ENCODE measurements at places on chromosomes 1 and 21.

GRCh38 chr1:225522588-225523262 is 94.9 kb upstream of the LBR start:
- no peak for DNase-seq

DNA sequence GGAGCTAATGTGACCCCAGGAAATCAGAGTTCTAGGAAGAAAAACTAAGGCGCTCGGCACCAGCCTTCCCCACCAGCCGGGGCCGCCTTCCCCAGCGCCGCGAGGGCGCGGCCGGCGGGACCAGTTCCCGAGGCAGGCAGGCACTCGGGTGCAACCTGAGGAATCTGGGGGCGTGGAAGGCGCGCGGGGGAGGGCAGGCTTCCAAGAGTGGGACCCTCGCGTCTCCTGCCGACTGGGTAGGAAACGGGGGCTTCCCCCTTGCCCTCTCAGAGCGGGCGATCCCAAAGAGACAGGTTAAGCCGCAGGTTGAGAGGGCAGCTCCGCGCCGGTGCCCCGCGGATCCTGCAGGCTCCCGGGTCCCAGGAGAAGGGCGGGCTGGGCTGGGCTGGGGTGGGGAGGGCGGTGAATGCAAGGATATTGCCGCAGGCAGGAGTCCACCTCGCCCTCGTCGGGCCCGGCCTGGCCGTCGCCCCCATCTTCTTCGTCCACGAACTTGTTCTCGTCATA is 431 bp downstream of the ARPC5 start:
- DNase-seq, result no peak

DNA sequence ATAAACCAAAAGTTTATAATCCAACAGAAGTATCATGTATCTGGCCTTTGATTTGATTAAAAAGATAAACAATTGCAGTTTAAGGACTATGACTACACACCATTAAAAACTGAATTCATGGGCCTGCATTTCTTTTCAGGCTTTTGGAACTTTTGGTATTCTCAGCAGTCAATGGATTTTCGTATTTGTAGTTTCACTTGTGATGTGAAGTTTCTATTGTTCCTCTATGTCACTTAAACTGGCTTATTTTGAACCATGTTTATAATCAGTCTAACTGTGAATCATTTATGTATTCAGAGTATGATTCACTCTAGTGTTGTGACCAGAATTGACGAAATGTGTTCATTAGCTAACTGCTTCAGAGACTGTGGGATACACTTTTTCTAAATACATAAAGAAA is 132.9 kb downstream of the COQ8A start:
- DNase-seq, result no peak

- DNase-seq, result no peak
Observed at GRCh38 chr1:31238986-31239613, 587 bp downstream of the NKAIN1 start.

- DNase-seq, result no peak
Observed at GRCh38 chr21:23401278-23401677, 2206.0 kb downstream of the MRPL39 start.

DNA sequence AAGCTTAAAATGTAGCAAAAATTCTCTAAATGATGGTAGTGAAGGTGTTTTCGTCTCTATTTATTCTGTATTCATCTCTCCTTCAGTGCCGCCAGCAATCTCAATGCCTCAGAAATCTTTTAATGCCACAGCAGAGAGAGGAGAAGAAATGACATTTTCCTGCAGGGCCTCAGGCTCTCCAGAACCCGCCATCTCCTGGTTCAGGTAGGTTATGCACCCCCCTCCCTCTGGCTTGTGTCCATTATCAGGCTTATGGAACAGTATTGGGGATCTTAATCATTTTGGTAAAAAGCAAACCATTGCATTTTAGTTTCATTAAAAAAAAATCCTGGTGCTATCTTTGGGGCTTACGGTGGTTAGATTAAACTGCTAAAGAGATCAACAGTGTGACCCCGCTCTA is 326.1 kb downstream of the NCAM2 start:
- DNase-seq, result no peak

DNA sequence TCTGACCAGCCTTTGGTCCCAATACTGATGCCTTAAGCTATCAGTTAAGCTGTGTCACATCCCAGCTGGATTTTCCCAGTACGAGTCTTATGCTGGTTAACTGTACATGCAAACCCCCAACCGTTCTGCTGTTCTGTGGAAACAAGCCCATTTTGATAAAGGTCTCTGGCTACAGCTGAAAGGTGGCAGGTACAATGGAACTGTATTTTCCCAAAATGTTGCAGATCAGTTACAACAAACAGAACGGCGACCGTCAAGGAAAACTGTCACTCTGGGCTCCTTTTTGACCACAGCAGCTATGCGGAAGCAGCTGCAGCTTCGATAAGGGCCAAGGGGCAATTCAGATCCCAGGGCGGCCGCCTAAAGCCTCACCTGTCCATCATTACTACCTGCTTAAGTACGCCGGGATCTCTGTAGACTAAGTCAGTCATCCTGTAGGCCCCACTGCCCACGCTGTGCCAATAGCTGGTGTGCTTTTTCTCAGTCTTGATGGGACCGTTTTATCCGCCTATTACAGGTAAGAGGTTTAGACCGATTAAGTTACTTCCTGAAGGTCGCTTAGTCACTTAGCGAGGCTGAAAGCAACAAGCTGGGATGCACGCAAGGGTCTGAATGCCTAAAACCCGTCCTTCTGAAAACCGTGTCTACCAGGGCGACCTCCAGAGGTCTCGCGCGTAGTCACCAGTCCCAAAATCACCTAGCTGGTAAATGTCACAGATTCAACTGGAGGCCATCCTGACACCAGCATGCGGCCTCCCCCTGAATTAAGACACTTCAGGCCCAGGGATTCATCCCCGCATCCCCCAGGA is 11.1 kb upstream of the RAB42 start:
- peak; percentile 60 for DNase-seq

- peak; percentile 24 for DNase-seq
Observed at GRCh38 chr1:175154629-175155472, 37.7 kb downstream of the KIAA0040 start.

DNA sequence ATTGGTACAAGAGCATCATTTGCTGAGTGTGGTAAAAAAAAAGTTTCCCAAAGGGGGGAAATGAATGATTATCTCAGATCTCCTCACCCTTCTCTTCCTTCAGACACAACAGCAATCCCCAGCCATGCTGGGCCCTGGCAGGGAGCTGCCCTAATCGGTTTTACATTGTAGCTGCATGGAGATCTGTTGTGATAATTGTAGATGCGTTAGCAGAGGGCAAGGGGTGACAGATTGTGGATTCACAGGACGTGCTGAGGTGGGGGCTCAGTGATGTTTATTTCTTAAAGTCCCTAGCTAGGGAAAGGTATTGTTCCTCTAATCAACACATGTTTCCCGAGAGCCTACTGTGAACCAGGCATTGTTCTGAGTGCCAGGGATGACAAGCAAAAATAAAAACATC is 304.1 kb downstream of the PBX1 start:
- DNase-seq, result no peak

GRCh38 chr1:44218503-44219300 is 5.4 kb downstream of the DMAP1 start:
- DNase-seq, result no peak

DNA sequence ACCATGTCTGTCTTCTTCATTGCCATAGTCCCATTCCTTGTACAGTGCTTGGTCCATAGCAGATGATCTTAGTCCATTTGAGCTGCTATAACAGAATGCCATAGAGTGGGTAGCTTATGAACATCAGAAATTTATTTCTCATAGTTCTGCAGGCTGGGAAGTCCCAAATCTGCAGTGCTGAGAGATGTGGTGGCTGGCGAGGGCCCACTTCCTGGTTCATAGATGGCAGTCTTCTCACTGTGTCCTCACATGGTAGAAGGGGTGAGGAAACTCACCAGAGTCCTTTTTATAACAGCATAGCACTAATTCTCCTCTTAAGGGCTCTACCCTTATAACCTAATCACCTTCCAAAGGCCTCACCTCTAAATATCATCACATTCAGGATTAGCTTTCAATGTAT is 23.1 kb upstream of the RAP1A start:
- DNase-seq, result no peak

GRCh38 chr1:9822897-9823692 is 670 bp downstream of the CLSTN1 start:
- no peak for DNase-seq

DNA sequence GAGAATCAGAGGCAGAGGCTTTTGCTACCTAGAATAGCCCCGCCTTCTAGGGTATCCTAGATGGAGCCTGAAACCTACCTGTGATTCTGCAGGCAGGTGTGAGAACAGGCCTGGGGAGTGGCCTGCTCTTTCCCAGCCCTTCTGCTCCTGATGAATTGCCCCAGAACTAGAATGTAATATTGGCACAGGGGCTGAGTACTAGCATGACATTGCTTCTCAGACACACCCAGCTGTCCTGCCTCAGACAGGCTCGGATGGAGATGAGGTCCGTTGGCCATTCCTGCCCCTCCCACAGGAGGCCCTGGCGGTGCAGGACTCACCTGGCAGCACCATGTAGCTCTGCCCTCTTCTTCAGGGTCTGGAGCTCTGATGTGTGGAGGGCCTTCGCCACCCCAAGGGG is 237.6 kb downstream of the GRIK3 start:
- no peak for DNase-seq

- DNase-seq, result no peak
Observed at GRCh38 chr1:58143972-58144697, 402.4 kb downstream of the OMA1 start.

- no peak for DNase-seq
Observed at GRCh38 chr1:41844255-41844654, 74.5 kb downstream of the HIVEP3 start.

GRCh38 chr1:19087737-19088594 is 122.1 kb downstream of the UBR4 start:
- DNase-seq, result peak; percentile 95

DNA sequence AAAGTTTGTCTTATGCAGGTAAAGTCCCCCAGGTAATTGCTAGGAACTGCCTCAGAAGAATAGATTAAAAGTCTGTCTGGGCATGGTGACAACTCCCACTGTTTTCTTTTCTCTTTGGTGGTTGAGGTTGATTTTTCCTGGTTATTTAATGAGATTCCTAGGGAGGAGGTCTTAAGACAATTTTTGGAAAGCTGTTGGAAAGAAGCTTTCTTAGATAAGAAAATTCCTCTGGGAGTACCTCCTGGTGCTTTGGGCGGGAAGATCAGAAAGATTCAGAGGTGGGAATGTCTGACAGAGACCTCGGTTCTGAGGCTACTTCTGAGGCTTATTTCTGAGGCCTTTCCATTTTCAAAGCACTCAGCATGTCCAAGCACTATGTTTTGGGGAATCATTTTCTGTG is 25.0 kb upstream of the IVNS1ABP start:
- no peak for DNase-seq

GRCh38 chr1:202154766-202155477 is 5.5 kb downstream of the PTPN7 start:
- DNase-seq, result peak; percentile 18

- no peak for DNase-seq
Observed at GRCh38 chr1:64865105-64865757, 101.1 kb downstream of the JAK1 start.

GRCh38 chr1:209652873-209653401 is 712 bp upstream of the LAMB3 start:
- DNase-seq, result peak; percentile 98

DNA sequence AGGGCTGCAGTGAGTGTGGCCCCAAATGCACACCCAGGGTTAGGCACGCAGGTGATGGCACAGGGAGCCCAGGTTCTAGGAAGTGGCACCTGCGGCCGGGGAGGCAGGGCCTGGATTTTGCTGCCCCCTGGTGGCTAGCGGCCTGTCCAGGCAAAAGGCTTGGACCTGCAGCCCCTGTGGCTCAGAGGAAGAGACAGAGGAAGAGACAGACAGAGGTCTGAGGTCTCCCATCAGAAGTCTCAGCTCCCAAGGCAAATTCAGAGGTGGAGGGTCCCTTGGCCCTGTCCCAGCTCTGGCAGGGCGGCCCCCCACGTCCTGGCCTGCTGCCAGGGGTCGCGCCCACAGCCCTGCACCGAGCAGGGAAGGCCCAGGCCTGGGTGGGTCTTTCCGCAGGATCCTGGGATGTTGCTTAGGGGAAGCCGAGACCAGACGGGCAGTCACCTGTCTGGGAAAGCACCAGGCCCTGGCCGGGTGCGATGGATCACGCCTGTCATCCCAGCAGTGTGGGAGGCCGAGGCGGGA is 8.0 kb upstream of the TNFRSF14 start:
- peak; percentile 52 for DNase-seq

- no peak for DNase-seq
Observed at GRCh38 chr1:173478094-173478674, 1.0 kb downstream of the PRDX6 start.

GRCh38 chr1:107926436-107927080 is 38.4 kb downstream of the VAV3 start:
- DNase-seq, result peak; percentile 5

GRCh38 chr1:220391491-220391890 is 119.2 kb upstream of the RAB3GAP2 start:
- DNase-seq, result peak; percentile 21

DNA sequence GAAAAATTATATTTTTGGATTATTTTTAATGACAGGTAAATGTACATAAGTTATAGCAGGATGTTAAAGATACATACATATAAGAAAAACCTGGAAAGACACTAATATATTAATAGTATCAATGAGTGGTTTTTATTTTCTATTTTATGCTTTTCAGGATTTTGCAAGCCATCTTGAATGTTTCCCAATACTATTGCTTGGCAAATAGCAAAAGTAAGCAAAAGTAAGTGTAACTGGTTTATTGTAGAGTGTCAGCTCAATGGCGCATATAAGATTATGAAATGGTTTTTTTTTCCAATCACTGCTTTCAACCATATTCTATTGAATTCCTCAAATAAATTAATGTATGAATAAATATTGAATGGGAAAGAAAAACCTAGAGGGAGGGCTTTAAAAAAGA is 36.4 kb downstream of the ZNF684 start:
- no peak for DNase-seq

DNA sequence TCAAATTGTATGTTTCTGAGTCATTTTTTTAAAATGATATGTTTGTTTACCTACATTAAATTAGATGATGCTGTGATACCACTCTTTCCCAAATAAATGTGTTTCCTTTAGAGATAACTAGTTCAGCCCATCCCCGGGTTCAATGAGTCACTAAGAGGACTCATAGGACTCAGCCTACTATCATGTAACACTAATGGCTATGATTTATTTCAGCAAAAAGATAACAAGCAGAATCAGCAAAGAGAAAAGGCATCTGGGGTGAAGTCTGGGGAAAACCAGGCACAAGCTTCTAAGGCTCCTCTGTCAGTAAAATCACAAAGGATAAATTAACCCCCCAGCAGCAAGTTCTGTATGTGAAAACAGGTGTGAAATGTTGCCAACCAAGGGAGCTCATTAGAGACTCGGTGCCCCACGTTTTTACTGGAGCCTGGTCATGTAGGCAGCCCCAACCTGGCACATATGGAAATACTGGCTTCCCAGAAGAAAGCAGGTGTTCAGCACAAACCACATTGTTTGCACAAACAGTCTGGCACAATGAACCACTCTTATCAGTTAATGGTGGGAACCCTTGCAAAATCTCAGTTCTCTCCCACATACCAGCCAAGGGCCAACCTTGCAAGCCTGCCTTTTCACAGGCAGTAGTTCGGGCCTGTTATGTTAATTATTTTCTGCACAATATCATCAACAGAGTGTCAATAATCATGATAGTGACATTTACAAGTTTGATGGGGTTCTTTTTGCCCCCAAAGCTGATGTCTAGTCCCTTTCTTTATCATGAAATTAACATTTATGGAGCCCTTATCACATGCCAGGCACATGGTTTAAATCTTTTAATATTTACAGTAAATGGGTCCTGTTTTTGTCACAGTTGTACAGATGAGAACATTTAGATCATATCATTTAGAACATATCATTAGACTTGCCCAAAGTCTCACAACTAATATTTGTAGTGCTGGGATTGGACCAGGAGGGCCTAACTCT is 23.1 kb upstream of the CNN3 start:
- peak; percentile 76 for DNase-seq

GRCh38 chr21:34696121-34696520 is 27.3 kb downstream of the CLIC6 start:
- DNase-seq, result no peak

- no peak for DNase-seq
Observed at GRCh38 chr1:182910143-182910542, 42.8 kb downstream of the SHCBP1L start.

Measured in DMS79 (cell line).